ENCODE measurements at places on chromosomes 3 and 15. TPM values are rescaled to one million over a fixed set of nuclear protein-coding genes. Genes with fewer than 3 reads are reported as not detected.
A peak's percentile ranks its signal among the peaks of the same experiment; 100 is the strongest.

DNA sequence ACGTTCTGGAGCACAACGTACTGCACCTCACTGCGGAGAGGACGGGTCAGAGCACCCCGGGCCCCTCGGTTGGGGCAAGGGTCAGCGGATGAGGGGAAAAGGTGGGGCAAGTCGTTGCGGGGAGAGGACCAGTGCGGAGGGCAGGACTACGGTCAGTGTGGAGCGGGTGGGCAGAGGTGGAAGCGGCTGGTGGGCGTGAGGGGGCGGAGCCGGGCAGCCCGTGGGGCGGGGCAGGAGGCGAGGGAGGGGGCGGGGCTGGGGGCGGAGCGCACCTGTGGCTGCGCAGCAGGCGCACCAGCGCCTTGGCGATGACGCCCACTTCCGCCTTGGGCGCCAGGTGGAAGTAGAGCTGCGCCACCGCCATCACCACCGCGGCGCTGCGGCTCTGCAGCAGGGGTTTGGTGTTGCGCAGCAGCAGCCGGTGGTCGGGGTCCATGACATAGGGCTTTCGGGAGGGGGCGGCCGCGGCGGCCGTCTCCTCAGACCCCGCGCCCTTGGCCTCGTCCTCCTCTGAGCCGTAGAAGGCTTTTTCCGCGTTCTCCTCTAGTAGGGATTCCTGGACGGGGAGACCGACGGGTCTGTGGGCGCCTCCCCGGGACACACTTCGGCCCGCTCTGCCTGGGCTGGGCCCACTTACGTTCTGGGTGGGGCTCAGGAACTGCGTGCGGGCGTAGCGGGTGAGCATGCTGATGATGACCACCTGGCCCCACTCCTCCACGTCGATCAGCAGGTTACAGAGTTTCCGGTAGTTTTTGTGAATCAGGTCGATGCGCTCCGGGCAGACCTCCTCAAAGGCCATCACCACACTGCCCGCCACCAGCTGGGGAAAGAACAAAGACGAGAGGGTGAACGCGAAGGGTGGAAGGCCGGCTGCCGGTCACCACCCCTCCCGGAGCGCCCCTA is 29.2 kb downstream of the AP3B2 start:
- peak; percentile 49 for DNase-seq

DNA sequence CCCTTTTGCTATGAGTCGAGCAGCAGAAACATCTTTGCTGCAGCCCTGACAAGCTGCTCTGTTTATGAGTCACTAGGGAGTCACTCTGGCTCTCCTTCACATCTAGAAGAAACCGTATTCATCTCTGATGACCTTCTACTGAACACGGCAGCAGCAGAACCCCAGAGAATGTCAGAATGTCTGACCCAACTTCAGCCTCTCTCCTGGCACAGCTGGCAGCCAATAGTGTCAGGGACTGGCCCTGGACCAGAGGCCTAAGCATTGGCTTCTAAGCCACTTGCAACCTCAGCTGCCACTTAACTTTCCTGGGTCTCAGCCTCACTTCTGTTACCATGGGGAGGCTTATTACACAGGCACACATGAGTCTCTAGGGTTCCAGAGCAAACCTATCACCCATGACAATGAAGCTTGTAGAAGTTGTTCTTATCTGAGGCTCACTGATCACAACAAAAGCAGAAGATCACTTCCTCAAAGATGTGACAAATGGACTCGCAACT is 184.1 kb upstream of the TLE3 start:
- no peak for DNase-seq

The NCK1 gene
- polyA plus RNA-seq: 43.7 TPM

The ANKUB1 gene
- polyA plus RNA-seq: not detected

GRCh38 chr15:60352525-60352924 is 45.3 kb downstream of the ANXA2 start:
- DNase-seq: no peak

The LCMT2 gene
- polyA plus RNA-seq: 14.3 TPM

- no peak for DNase-seq
These were observed 276.0 kb downstream of the SV2B start for GRCh38 chr15:91376038-91376437.

The MNS1 gene
- polyA plus RNA-seq: 24.1 TPM

The BUB1B gene
- polyA plus RNA-seq: 27.1 TPM

DNA sequence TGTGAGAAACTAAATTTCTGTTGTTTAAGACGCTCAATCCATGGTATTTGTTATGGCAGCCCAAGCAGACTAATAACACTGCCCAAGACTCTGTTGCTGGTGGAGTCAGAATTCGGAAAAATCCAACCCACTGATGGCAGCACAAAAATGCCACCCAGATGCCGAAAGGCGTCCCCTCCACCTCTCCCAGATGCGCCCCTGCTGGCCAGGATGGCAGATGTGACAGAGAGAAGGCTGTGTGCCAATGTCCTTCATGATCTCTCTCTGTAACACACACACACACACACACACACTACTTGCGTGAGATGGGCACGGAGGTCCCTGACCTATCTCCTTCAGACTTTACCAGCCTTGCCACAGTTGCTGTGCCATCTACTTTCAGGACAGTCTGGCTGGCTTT is 10.9 kb upstream of the LYSMD4 start:
- no peak for DNase-seq

DNA sequence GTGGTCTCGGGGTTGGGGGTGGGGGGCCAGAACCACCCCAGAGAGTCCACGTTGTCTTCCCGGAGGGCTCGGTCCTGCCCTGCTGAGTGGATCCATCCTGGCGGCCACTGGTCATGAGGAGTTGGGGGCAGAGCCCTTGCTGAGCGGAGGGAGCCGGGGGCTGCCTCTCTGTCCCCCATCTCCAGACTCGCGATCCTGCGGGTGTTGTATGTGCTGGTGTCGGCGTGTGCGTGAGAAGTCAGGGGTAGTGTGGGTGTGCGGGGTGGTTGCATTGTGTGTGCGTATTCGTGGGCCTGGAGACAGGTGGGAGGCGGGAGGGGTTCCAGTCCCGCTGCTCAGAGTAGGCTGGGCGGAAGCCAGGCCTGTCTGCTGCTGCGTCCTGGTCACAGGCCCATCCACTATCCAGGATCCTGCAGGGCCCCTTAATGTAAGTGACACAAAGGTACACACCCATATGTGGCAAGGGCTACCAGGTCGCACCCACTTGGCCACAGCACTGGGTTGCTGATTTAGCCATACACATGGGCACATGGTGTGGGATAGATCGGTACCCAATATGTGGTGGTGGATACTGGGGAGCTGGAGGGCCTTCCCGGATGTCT is 30.7 kb downstream of the NBEAL2 start:
- DNase-seq: no peak

The POTEB gene
- not detected for polyA plus RNA-seq

DNA sequence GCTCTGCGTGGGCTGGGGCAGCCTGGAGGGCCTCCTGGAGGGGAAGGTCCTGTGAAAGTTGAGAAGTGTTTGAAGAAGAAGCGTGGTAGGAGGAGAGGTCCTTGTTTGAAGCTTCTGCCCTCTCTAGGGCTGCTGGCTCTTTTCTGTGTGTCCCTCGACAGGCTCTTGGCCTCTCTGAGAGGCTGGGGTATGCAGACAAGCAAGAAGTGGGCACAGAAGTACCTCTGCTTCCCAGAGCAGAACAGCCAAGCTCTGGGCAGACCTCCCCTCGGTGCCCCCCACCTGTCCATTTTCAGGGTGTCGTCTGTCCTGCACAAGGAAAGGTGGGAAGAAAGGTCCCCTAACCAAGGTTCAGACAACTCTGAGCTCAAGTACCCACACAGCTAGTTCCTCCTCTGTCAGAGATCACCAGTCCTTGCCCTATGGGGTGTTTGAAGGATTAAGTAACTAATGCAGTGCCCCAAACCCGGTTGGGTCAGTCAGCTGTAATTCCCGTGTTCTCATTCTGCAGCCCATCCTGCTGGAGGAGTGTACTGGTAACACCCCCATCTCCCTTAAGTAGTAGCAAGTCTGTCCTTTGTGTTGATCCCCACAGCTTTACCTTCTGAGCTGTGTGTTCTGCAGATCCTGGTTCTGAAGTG is 6.3 kb downstream of the CSK start:
- DNase-seq: no peak

The SPTBN5 gene
- polyA plus RNA-seq: 3.0 TPM

- no peak for DNase-seq
These were observed 36.5 kb downstream of the GOLGA6L10 start for GRCh38 chr15:82312586-82313349.

The TMC3 gene
- 0.12 TPM for polyA plus RNA-seq

GRCh38 chr15:42284551-42284950 is 11.3 kb upstream of the TMEM87A start:
- no peak for DNase-seq

DNA sequence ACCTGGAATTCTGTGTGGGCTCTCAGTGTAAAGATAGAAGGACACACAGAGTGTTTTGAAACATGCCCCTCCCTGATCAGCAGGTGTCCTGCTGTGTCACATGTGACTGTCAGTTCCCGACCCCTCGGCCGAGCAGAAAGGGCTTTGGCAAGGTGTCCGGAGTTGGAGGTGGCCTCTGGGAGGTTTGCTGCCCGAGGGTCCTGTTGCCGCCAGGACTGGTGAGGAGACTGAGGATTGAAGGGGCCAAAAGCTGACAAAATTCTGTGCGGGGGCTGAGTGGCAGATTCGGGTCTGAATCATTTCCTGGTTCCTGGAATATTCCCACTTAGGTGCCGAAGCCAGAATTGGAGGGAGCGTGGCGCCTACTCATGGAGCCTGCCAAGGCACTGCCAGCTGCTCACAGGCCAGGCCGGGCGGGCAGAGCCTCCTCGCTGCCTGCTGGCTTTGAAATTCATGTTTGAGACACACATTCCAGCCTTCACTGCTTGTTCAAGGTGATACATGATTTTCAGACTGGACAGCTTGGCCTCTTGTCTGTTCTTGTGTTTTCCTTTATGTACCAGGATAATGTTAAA is 83.8 kb downstream of the APBA2 start:
- no peak for DNase-seq

DNA sequence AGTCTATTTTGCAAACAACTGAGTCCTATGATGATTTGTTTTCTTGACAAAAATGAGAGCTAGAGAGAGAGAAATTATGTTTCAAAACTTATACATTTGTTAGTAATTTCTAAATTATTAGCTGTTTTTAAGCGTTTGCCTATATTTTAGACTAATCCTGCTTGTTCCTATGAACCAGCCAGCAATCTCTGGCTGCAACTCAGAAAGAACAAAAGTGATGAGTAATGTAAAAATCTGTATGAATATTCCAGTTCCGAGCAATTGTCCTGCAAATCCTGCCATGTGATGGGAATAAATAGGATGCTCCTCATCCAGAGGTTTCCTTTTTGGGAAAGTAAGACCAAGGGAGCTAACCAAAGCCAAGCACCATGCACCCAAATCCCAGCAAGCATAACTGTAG is 228.3 kb upstream of the GBE1 start:
- no peak for DNase-seq

- no peak for DNase-seq
These were observed 11.7 kb downstream of the MTMR14 start for GRCh38 chr3:9660972-9661371.

The PPARG gene
- polyA plus RNA-seq: 28.0 TPM

DNA sequence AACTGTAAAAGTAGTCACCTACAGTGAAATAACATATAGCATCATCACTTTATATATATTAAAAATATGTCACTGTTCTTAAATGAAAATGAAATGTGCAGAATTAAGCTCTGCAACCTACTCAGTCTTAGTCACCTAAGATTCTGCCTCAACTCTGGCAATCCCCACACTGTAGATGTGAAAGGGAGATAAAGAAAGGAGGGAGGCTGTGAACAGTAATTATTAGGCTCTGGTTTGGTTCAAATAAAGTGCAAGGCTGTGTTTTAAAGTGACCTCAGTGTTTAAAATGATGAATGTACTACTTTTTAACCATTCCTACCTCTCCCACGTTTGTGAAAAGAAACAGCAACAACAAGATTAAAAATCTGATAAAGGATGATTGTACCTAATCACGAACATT is 72.2 kb downstream of the ATP8B4 start:
- DNase-seq: no peak

GRCh38 chr3:181722156-181722555 is 10.4 kb downstream of the SOX2 start:
- no peak for DNase-seq

The HRH1 gene
- 2.5 TPM for polyA plus RNA-seq

GRCh38 chr3:4587061-4587837 is 94.1 kb downstream of the ITPR1 start:
- DNase-seq: no peak

The TM4SF1 gene
- polyA plus RNA-seq: 69.3 TPM

The REC114 gene
- polyA plus RNA-seq: not detected

DNA sequence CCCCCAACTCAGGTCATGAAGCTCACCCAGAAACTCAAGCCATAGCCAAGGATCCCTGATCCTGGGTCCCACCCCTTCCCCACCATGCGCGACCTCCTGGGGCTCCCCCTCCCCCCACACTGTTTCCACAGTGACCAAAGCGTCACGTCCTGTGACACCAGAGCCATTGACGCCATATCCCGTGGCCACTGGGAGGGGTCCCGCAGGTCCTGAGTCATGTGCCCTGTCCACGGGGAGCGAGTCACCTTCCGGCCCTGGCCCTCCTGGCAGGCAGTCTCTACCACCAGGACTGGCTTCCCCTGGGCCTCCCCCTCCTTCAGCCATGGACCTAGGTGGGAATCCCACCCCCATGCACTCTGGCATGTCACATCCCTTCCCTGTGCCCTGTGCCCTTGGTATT is 15.6 kb downstream of the SEMA3F start:
- no peak for DNase-seq

DNA sequence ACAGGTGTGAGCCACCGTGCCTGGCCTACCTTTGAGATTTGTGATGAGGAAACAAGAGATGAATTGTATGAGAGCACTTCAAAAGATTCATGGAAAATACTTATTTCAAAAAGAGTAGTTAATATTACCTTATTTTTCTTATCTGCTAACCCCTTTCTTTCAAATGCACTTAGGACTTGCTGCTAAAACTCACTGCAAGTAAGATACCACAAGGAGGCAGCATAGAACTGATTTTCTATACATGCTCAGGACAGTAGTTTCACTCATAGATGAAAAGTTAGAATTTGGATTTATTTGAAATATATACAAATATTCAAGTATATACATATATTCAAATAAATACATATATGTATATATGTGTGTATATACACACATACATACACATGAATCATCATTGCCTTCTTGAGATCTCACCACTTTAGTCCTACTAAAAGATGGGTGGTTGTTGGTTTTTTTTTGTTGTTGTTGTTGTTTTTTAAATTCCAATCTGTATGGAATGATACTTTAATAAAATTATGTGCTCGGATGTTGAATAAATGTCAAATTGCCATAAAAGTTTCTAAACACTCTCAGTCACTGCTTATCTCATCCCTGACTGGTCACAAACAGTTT is 2.4 kb downstream of the CCNDBP1 start:
- DNase-seq: no peak

DNA sequence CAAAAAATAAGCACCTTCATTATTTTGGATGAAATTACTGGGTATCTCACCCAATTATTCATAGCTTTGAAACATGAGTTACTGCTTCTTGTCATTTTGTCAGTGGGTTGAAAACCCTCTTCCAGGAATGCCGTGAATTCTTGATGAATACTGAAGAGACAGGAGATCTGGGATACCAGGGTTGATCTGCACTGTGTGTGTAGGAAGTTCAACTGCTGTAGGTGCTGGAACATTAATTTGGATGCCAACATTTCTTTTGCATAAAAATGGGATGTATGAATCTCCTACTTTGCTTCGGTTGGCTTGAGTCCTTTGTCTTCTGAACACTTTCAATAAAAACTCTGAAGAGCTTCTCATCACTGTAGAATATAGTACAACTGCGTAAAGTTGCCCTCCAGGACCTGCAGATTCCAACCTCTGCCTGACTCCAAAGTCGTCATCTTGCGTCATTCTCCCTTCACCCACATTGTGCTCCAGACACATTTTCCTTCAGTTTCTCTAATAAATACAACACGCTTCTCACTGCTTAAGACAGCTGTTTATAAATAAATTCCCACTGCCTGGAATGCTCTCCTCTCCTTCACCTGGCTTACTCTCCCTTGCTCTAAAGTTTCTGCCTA is 312.7 kb upstream of the TGFBR2 start:
- DNase-seq: no peak
